ENCODE measurements at places on chromosomes 12 and 14.

GRCh38 chr14:64770751-64771150 is 66.5 kb downstream of the PLEKHG3 start:
- DNase-seq: no peak

DNA sequence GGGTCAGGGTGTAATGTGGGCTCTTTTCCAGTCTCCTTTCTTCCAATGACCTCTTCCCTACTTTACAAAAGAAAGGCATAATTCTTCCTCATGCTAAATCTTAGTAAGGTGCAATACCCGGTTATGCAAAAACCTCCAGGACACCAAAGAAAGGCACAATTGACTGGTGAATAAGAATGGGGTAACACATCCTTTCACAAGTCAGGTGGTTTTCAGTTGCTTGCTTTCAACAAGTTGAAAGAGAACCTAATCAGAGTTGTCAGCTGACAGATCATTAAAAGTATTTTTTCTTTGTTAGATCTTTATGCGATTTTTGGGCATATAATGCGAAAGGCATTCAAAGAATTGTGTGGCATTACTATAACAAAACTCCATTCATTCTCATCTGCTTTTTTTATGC is 1.3 kb upstream of the AEBP2 start:
- DNase-seq: peak; percentile 69

- DNase-seq: no peak
These were observed 785.1 kb downstream of the DIO2 start for GRCh38 chr14:79426103-79426755.

DNA sequence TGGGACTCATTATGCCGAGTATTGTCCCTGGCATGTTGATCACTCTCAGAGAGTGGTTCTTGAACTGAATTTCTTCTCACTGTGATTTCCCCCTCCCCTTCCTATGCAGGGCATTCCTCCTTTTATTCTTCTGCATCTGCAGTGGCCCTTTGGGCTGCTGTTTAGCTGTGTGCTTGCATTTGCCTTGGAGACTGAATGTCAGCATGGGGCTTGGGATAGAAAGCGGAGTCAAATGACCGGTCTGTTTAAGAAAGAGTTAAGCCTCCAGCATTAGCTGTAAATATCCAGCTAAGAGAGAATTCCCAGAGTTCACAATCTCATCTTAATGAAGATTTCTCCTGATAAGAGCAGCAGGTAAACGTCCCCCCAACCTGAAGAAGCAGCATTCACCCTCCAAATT is 65.6 kb upstream of the RMST start:
- no peak for DNase-seq

- no peak for DNase-seq
These were observed 143.1 kb downstream of the PRIMA1 start for GRCh38 chr14:93645200-93645599.

- DNase-seq: no peak
These were observed 18.7 kb upstream of the OXA1L start for GRCh38 chr14:22747769-22748168.

Measured in SK-MEL-5 (cell line).